ENCODE measurements at places on chromosomes 5 and 9.

DNA sequence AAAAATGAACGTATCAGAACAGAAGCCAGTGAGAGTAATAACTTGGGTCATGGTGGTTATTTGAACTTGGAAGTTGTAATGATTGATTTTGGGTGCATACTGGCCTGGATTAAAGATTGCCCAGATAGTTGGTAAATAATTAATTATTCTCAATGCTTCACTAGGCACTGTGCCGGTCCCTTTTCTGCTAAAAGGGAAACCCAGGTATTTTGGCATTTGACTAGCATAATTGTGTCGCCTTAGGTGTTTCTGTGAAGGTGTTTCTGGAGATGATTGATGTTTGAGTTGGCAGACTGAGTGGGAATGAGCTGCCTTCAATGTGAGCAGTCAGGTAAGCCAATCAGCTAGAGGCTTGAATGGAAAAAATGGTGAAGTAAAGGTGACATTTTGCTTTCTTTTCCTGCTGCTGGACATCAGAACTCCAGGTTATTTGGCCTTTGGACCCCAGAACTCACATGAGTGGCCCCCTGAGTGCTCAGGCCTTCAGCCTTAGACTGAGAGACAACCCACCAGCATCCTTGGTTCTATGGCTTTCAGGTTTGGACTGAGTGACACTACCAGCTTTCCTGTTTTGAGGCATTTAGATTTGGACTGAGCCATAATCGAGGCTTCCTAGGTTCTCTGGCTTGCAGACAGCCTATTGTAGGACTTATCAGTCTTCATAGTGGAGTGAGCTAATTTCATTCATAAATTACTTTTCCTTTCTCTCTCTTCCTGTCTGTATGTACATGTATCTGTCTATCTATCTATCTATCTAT lies 120.7 kb upstream of the PAPPA start:
- no peak for DNase-seq

DNA sequence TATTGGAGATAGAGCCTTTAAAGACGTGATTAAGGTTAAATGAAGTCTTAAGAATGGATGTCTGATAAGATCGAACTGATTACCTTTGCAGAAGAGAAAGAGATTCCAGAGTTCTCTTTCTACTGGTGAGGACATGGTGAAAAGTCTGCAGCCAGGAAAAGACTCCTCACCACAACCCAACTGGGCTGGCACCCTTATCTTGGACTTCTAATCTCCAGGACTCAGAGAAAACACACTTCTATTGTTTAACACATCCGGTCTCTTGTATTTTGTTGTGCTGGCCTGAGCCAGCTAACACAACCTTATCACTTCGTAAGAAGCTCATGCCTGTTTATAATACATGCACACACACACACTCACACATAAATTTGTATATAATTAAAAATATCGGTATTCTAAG lies 489.1 kb downstream of the PRDM9 start:
- DNase-seq = no peak

DNA sequence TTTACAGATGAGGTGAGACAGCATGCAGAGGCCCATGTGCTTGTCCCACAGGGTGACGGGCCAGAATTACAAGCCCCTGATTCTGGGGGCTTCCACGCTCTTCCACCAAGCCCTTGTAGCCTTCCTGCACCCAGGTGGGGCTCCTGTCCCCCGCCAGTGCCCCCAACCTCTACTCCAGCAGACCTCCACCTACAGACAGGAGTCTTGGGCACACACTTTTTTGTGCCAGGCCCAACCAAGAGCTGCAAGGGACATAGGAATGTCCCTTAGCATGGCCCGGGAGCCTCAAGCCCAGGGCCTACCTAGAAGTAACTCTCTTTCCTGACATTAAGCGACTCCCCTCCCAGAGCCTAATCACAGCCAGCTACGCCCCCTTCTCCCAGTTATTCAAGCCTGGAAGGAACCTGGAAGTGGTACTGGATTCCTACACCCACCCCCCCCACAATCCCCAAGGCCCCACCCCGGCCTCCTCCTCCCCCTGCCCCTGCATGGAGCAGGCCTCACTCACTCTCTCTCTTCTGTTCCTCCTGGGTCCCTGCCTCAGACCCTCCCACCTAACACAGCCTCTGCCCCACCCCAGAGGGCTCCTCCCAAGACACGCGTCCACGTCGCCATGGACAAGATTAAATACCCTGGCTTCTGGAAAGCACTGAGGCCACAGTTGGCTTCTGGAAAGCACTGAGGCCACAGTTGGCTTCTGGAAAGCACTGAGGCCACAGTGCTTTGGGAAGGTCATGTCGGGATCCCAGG lies 30.5 kb downstream of the ADAMTS2 start:
- DNase-seq = no peak

DNA sequence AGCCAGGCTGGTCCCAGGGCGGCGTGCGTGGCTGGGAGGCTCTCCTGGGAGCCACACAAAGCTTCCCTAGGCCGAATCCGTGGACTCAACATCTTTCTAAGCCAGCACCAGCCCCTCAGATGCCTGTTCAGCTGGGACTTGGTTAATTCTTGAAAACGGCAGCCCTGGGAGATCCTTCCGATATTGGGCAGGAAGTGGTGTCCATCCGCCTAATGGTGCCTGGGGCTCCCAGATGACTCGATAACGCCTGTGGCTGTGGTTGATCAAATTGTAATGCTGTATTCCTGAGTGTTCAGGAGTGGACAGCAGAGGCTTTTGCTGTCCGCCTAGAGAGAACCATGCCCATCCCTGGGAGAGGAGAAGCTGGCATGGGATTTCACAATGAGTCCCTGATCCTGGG lies 14.1 kb downstream of the KCNT1 start:
- no peak for DNase-seq

GRCh38 chr5:33468775-33469435 lies 28.1 kb downstream of the TARS1 start:
- DNase-seq = no peak

GRCh38 chr5:163460562-163461171 lies at the start of gene HMMR:
Gene HMMR (plus strand): TSS chr5:163460632. CDS start chr5:163460693, 61 bp downstream.
- no peak for DNase-seq

- DNase-seq = no peak
These were observed 63.2 kb upstream of the FRRS1L start for GRCh38 chr9:109230277-109230676.

- DNase-seq = no peak
These were observed 164.5 kb downstream of the SPATA31D1 start for GRCh38 chr9:82153032-82153431.

DNA sequence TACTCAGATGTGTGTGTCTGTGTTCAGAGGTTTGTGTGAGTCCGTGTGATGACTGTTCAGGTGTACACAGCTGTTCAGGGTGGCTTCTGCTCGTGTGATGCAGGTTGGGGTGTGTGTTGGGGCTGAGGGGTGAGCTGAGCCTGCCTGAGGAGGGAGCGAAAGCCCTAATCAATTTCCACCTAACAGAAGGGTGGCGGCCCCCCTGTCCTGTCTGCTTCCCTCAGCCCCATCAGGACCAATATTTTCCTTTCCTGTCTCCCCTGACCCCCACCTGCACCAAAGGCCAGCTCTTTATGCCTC lies 30.2 kb downstream of the LHX2 start:
- DNase-seq = no peak

DNA sequence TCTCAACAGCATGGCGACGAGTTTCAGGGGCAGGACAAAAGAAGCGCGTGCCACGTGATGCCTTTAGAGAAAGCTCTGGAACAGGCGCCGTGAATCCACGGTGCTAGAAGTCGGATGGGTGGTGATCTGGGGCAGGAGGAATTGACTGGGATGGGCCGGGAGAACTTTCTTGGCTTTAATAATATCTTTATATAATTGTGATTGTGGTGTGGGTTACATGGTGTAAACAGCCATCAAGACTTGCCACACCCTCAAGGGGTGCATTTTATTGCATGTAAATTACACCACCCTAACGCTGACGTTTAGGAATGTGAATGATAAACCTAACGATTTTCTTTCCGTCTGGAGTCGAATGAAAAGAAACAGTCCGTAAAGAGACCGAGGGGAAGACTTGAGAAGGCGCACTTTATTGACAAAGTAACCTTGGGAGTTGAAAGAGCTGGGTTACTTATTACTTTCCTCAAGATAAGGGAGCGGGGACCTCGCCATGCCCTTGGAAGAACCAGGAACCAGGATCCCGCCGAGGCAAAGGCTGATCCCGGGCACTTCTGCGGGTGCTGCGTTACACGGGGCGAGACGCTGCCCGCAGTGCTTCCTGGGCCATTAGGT lies 8.5 kb downstream of the NRARP start:
- no peak for DNase-seq

DNA sequence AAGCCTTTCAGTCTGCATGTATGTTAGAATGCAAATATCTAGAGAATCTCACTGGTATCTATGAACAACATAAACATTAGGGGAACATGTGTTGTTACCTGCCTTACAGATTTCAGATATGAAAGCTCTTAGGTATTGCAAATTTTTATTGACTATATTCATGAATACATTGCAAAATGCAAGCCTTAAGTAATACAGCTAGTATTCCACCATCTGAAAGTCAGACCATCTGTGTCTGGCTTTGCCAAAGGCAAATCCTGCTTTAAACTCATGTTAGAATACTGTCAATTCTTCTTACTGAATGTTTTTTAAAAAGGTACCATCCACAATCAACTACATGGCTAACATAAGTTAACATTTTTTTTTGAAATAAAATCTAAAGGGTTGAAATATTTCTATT lies 215.6 kb downstream of the AP3B1 start:
- no peak for DNase-seq

DNA sequence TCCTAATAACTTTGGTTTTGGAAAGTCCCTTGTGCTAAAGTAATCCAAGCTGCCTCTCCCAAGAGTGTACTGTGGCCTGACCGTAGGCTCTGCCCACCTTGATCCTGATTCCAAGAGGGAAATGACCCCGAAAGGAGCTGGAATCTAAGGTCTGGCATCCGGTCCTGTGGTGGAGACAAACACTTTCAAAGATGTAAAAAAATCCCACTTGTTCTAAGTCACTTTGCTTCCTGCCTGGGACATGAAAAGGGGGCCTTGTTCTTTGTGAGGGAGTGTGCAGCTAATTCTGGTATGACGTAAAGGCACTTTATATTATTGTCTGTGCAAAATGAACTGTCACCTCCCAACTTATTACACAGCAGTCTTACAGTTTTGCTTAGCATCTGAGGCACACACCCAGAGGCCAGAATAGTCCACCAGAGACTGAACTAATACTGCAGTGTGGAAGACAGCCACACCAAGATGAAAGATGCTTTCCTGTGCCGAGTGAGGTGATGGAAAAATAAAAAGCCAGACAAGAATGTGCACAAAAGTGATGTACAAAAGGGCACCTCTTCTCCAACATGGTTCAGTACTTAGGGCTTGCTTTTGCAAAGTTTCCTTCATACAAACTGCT lies 128.7 kb downstream of the SLC12A2 start:
- DNase-seq = no peak

- peak; percentile 65 for DNase-seq
These were observed at the start of gene GNPDA1 for GRCh38 chr5:142012792-142013388. Gene GNPDA1 (minus strand): TSS chr5:142013027. CDS start chr5:142012035, 992 bp downstream.

- DNase-seq = no peak
These were observed 19.0 kb upstream of the GGTA1 start for GRCh38 chr9:121518634-121519033.

GRCh38 chr9:104872656-104873488 lies 55.1 kb downstream of the ABCA1 start:
- DNase-seq = no peak

- no peak for DNase-seq
These were observed 123.9 kb downstream of the FBXO38 start for GRCh38 chr5:148507648-148508047.

GRCh38 chr5:79149433-79149832 lies 37.8 kb downstream of the BHMT start:
- no peak for DNase-seq

DNA sequence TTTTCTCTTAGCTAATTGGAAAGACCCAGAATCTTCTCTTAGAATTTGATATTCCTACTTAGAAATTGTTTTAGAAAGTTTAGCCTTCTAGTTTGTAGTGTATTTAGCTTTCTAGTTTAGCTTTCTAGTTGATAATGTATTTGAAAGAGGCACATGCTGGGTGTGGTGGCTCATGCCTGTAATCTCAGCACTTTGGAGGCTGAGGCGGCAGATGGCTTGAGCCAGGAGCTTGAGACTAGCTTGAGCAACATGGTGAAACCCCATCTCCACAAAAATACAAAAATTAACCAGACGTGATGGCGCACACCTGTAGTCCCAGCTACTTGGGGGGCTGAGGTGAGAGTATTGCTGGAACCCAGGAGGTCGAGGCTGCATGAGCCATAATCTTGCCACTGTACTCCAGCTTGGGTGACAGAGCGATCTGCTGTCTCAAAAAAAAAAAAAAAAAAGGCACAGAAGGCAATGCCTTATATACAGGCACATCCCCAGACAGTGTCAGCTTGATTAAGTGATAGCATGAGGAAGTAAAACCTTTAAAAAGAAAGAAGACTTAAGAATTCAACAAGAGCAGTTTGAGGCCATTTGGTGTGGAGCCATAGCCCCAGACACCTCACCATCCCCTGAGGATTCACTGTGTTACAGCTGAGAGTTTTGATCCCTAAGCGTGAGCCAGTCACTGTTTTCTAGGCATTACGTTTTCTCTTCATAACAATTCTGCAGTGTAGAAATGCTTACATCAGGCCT lies 34.6 kb downstream of the ZSWIM6 start:
- no peak for DNase-seq

DNA sequence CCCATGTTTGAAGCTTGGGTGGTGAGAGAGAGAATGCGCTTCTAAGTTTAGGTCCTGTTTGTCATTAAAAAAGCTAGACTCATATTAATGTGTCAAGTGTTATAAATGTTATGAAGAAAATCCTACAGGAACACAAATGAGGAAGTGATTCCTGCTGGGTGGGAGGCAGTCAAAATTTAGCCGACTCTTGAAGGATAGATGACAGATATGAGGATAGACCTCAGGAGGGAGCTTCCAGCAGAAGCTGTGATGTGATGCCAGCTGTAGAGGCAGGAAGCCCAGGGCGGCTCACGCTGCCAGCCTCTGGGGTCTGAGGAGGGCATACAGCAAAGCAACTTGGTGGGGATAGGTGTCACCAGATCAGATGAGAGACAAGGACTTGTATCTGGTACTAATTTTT lies 74.7 kb upstream of the ADAMTS16 start:
- no peak for DNase-seq

DNA sequence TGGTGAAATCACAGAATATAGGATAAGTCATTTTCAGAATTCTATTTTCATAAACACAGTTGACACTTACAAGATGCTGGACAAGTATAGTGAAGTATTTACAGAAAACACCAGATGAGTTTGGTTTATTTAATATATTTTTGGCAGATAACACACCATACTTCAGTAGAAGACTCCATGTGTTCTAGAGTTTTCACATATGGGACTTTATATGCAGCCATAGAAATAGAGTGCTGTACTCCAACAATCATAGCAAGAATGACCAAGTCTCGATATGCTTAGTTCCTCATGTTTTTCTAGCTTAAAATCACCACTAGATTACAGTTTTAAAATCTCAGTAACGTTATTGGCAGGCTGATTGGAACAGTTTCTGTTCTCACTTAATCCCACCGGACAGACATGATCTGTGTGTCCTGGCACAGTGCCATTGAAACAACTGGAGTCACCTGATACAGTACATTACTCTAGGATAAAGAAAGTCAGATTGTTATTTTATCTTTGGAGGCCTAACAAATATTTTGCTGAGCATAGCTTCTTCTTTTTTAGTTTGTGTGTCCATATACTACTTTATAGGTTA lies 45.8 kb upstream of the ERBIN start:
- DNase-seq = no peak

- no peak for DNase-seq
These were observed 42.0 kb downstream of the PDCD1LG2 start for GRCh38 chr9:5552301-5552700.
